CD4-positive, alpha-beta T cell treated with Interleukin-15 for 1 hour (primary cell): ENCODE measurements at places on chromosomes 5 and 9.

- DNase-seq = no peak
Observed at GRCh38 chr9:110276781-110277180, 20.5 kb upstream of the TXN start.

DNA sequence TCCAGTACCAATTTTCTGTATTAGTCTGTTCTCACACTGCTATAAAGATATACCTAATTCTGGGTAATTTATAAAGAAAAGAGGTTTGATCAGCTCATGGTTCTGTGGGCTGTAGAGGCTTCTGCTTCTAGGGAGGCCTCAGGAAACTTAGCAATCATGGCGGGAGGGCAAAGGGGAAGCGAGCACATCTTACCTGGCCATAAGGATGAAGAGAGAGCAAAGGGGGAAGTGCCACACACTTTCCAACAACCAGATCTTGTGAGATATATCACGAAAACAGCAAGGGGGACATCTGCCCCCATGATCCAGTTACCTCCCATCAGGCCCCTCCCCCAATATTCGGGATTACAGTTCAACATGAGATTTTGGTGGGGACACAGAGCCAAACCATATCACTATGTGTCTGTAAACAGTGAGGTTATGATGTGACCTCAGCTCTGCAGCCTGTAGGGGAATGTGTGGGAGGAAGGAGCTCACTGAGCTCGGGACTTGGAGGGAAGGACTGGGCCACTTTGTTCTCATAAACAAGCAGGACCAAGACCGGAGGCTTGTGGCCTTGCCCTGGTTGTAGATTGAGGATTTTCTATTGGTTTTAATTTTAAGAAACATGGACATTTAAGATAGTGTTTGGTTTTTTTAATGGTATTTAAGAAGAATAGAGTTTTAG, 85.2 kb downstream of the EHMT1 start:
- DNase-seq = no peak

DNA sequence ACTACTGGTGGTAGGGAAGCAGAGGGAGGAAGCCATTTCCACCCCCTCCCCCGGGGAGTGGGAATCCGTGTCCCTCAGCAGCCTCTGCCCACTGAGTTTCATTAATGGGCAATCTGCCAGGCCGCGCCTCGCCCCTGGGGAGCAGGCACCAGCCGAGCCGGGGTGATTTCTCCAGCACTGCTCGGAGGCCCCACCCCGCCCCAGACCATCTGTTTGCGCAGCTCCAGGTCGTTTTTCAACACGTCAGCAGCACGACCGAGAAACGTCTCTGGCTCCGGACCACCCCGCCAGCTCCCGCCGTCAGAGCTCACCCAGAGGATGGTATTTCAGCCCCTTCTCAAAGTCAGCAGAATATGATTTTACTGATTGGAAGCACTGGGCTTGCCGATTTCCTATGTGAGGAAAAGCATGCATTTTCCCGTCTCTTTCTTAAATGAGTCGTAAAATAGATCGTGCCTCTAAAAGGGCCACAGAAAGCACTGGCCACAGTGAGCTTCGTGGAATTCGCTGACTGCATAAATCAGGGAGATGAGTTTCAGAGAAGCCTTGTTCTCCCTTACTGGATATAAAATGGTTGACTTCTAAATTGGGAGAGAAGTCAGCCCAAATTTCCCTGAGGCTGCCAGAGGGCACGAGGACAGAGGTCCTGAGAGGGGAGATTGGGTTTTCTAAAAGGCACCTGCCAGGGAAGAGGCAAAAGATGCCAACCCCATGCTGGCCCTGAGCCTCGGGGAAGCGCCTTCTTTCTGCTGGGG, 47.0 kb downstream of the OLFM1 start:
- no peak for DNase-seq

DNA sequence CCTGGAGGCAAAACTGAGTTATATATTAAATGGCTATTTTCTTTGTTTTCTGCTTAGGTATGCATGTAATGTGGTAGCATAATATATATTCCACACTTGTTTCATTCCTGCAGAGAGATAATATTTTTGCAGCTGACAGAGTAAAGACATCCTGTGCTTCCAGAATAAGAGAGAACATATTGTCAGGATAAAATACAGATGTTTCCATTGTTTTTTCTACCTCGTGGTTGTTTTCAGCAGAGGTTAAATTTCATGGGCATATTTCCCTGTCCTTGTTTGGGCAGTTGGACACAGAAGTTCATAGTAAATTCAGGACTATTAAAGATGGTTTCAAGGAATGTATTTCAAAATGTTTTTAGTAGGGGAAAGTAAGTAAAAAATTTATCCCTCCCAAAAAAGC, 47.6 kb upstream of the MEGF10 start:
- DNase-seq = no peak

DNA sequence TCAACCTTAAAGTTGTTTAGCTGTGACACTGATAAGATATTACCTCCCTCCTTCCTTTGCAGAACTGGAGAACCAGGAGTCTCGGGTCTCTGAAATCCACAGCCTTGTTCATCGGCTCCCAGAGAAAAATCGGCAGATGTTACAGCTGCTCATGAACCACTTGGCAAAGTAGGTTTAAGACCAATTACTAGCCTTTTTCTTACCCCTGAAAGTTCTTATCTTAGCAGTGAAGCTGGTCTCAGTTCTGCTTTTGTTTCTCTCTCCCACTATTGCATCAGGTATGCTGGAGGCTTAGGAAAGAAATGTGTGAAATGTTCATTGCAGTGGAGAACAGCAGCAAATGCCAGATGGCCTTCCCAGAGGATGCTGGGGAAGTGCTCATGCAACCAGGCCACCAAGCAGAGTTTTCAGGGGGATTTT, 287.4 kb downstream of the ARHGAP26 start:
- no peak for DNase-seq

- no peak for DNase-seq
Observed at GRCh38 chr5:89707891-89708290, 701.7 kb downstream of the CETN3 start.

GRCh38 chr5:52925001-52925400, 64.2 kb upstream of the ITGA2 start:
- DNase-seq = no peak

DNA sequence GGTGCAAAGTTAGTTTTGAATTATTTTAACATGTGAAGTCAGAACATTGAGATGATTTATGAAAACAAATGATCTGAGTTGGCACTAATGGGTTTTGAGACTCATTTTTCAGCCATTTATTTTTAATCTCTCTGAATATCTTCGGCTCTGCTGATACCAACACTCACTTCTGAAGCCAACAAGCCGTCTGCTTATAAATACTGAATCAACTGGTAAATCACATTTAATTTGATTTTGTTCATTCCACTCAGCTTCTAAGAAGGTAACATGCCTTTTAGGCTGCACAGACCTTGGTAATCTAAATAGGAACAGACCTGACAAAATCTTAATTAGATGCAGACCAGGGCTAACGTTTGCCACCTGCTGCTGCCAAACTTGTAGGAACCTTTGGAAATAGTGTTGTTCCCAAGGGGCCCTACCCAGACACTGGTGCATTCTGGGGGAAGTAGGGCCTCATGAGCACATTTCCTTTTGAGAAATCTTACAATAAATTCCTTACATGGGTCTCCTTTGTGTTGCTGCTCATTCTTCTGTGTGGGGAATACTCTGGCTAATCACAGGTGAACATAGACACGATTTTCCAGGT, 182.2 kb downstream of the KCTD16 start:
- DNase-seq = no peak
